ENCODE measurements at places on chromosomes 13 and 19.

- DNase-seq = peak; percentile 46
- peaks cover 15% of the 10 kb centered on the region for H3K36me3 ChIP-seq
- H3K4me3 ChIP-seq = peak overlapping the region; percentile 93
- H3K27ac ChIP-seq = peak overlapping the region; percentile 69
- peaks cover 57% of the 10 kb centered on the region for H3K4me1 ChIP-seq
Measured at GRCh38 chr19:1206864-1207450, 1.4 kb downstream of the STK11 start.

DNA sequence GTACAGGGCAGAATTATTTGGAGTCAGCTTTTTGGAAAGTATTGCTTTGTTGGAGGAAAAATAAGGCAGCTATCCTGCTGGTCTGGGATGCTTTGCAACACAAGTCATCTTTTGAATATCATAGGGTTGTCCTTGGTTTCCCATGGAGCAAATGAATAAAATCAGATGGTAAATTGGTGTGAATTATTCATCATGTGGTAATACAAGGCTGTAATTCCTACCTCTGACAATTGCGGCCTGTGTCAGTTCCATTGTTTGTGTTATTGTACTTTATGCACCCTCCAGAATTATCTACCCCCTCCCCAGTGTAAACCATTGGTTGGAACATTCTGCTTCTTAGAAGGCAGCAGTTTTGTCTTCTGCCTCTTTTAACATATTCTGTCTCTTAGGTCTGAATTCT lies 46.2 kb downstream of the RNASEH2B start:
- H3K27ac ChIP-seq = no peak overlapping the region
- no peaks in the 10 kb centered on the region for H3K27me3 ChIP-seq
- H3K4me3 ChIP-seq = no peak overlapping the region

GRCh38 chr19:47512183-47512947 lies 2.5 kb downstream of the NAPA start:
- H3K4me3 ChIP-seq = peak overlapping the region; percentile 98
- DNase-seq = no peak
- H3K27me3 ChIP-seq = peaks cover 5% of the 10 kb centered on the region

DNA sequence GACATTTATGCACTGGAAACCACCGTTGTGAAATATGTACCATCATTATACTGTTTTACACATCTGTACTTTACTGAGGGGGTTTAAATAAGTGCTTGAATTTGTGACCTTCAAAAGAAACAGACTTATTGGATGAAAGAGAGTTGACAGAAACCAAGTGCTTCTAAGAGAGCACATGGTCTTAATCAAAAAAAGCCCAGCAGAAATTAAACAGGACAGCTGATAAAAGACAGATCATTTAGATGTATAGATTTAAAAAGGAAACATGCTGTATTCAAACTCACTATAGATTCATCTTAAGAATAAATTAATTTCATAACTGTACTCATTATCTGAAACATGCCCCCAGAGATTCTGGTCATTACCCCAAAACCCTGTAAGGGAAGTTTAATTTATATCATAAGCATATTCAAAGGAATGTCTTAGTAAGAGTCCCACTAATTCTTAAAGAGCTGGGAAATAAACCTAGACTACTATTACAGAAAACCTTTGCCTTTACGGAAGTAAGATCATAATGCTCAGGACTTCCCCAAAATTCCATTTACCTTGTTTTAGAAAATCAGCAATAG lies 421.8 kb downstream of the DCT start:
- H3K27me3 ChIP-seq = no peaks in the 10 kb centered on the region
- peaks cover 35% of the 10 kb centered on the region for H3K4me1 ChIP-seq
- no peak overlapping the region for H3K4me3 ChIP-seq
- no peak overlapping the region for H3K27ac ChIP-seq
- no peak for DNase-seq

- H3K4me3 ChIP-seq = peak overlapping the region; percentile 6
- peaks cover 54% of the 10 kb centered on the region for H3K4me1 ChIP-seq
- H3K27ac ChIP-seq = no peak overlapping the region
- H3K27me3 ChIP-seq = no peaks in the 10 kb centered on the region
Measured at GRCh38 chr13:91776611-91777193, 378.3 kb downstream of the GPC5 start.

GRCh38 chr13:26813980-26814348 lies 53.4 kb upstream of the GPR12 start:
- no peak for DNase-seq
- H3K36me3 ChIP-seq = no peaks in the 10 kb centered on the region
- peaks cover 58% of the 10 kb centered on the region for H3K4me1 ChIP-seq
- peaks cover 18% of the 10 kb centered on the region for H3K27me3 ChIP-seq

DNA sequence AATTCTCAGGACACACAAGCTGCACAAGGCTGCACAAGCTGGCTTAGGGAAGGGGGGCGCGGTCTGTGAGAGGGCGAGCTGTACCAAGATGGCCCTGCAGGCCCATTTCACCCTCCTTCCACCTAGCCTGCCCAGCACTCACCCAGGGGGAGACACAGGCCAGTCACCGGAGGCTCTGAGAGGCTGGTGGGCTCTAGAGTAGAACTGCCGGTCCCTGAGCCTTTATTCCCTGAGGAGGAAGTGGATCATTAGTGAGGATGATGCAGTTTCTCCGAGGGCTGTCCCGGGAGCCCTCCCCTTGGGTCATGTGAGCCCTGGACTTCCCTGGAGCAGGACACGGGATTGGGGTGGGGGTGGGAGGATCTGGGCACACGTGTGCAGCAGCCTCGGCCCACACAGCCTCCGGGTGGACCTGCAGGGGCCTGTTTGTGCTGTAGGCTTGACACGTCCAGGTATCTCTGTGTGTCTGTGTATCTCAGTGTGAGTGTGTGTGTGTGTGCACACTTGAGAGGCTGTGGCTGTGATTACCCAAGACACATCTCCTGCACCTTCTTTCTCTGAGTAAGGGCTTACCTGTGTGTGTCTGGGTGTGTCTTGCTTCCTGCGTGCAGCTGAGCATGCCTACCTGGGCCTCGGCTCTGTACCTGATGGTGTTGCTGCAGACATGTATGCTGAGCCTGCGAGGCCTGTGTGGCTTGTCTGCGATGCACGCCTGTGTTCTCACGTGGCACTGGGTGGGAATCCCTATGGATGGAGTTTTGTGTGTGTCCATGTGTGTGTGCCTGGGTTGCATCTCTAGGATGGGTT lies at the start of gene ACP5:
ACP5 (minus strand) TSS at position 195 of the 807 bp plus-strand sequence. CDS start 328 bp downstream, outside the sequence.
- H3K36me3 ChIP-seq = no peaks in the 10 kb centered on the region
- peaks cover 30% of the 10 kb centered on the region for H3K4me1 ChIP-seq
- no peak within 1 kb of the TSS for H3K27ac ChIP-seq
- H3K4me3 ChIP-seq = peak within 1 kb of the TSS; percentile 44
- H3K27me3 ChIP-seq = peaks cover 56% of the 10 kb centered on the region
- DNase-seq = no peak

DNA sequence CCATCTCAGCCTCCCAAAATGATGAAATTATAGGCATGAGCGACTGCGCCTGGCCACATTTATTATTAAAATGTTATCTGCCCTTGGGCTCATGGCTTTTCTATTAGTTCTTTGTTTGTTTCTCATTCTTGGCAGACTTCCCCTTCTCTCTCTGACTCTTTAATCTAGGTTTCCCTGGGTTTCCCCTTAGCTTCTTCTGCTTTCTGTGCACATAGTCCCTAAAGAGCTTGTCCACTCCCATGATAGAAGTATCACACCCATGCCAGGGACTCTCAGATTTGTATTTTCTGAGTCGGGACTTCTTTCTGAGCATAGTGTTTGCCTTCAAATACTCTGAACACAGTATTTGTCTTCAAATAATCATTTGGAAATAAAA lies 38.6 kb upstream of the ITM2B start:
- H3K27ac ChIP-seq = no peak overlapping the region
- no peaks in the 10 kb centered on the region for H3K27me3 ChIP-seq
- no peaks in the 10 kb centered on the region for H3K36me3 ChIP-seq

DNA sequence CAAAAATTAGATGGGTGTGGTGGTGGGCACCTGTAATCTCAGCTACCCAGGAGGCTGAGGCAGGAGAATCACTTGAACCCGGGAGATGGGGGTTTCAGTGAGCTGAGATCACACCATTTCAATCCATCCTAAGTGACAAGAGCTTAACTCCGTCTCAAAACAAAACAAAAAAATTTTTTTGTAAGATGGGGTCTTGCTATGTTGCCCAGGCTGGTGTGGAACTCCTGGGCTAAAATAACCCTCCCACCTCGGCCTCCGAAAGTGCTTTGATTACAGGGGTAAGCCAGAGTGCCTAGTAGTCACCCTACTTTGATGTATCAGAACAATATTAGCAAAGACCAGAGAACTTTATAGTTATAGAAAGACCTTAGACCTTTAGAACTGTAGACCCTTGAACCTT lies 7.9 kb downstream of the SPTBN4 start:
- H3K27me3 ChIP-seq = peaks cover 35% of the 10 kb centered on the region
- H3K4me1 ChIP-seq = no peaks in the 10 kb centered on the region
- no peak overlapping the region for H3K4me3 ChIP-seq
- no peak overlapping the region for H3K27ac ChIP-seq
- H3K36me3 ChIP-seq = no peaks in the 10 kb centered on the region

DNA sequence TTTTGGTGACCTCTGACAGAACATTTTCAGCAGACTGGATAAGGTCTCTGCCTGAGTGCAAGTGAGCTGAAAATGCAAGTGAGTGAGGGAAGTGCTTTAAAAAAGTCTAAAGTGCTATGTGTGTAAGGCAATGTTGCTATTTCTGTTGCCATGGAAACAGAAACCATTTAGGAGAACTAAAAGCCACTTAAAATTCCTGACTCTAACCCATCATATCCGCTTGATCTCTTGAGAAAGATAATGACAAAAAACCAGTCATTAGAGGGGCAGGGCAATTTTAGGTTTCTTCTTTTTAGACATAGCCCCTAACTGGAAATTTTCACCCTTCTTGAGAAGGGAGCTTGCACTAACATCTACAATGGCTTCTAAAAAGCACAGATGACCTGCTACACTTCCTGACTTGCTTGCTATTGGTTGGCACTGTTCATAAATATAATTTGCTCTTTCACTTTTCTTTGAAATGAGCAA lies at the start of gene CYSLTR2:
CYSLTR2 (plus strand) TSS at position 458 of the 468 bp plus-strand sequence. CDS start 52,889 bp downstream, outside the sequence.
- H3K36me3 ChIP-seq = no peaks in the 10 kb centered on the region
- no peak within 1 kb of the TSS for H3K4me3 ChIP-seq
- H3K27ac ChIP-seq = peak within 1 kb of the TSS; percentile 52
- DNase-seq = no peak
- peaks cover 32% of the 10 kb centered on the region for H3K4me1 ChIP-seq

DNA sequence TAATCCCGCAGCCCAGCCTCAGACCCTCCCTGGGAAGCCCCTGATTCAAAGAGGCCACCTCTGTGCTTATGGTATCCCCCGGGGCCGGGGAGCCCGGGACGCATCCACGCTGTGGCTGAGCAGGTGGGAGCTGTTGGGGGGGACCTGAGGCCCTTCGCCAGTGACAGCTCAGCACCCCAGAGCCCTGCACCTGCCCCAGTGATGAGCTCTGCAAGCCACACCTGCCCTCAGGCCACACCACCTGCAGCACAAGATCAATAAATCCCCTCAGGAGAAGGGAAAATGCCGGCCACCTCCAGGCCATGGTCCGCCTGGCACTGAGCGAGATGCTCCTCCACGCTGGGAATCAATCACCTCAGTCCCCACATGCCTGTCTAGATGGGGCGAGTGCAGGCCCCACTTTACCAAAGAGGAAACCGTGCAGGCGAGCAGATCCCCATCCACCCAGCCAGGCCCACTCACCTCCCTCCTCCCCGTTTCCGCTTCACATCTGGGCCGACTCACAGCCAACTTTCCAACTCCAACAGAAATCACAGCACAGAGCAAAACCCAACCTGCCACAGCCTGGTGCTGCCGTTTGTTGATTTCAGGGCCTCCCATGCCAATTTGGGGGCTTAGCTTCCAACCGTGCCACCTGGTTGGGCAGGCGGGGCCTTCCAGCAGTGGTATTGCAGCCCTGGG lies 12.8 kb downstream of the MOB3A start:
- no peak for DNase-seq
- H3K4me3 ChIP-seq = no peak overlapping the region

- no peaks in the 10 kb centered on the region for H3K27me3 ChIP-seq
- H3K27ac ChIP-seq = peak overlapping the region; percentile 58
- DNase-seq = no peak
- no peaks in the 10 kb centered on the region for H3K36me3 ChIP-seq
- peaks cover 37% of the 10 kb centered on the region for H3K4me1 ChIP-seq
Measured at GRCh38 chr13:43266936-43267615, 243.7 kb downstream of the DNAJC15 start.

- DNase-seq = no peak
- no peak overlapping the region for H3K4me3 ChIP-seq
- no peak overlapping the region for H3K27ac ChIP-seq
- peaks cover 42% of the 10 kb centered on the region for H3K36me3 ChIP-seq
- peaks cover 3% of the 10 kb centered on the region for H3K27me3 ChIP-seq
Measured at GRCh38 chr19:10546817-10547216, 3.1 kb downstream of the ATG4D start.
